ENCODE measurements at places on chromosomes 7 and 10.

- DNase-seq = no peak
Observed at GRCh38 chr7:148031019-148031418, 559.5 kb upstream of the C7orf33 start.

- DNase-seq = no peak
Observed at GRCh38 chr10:42926843-42927242, 144.2 kb downstream of the BMS1 start.

GRCh38 chr10:106043863-106044262 is 1120.6 kb downstream of the SORCS1 start:
- DNase-seq = no peak

- DNase-seq = no peak
Observed at GRCh38 chr10:103612462-103613365, 119.2 kb downstream of the NEURL1 start.

- no peak for DNase-seq
Observed at GRCh38 chr7:134649226-134649775, 2.6 kb downstream of the BPGM start.

- DNase-seq = no peak
Observed at GRCh38 chr10:63388421-63389031, 77.3 kb downstream of the JMJD1C start.

DNA sequence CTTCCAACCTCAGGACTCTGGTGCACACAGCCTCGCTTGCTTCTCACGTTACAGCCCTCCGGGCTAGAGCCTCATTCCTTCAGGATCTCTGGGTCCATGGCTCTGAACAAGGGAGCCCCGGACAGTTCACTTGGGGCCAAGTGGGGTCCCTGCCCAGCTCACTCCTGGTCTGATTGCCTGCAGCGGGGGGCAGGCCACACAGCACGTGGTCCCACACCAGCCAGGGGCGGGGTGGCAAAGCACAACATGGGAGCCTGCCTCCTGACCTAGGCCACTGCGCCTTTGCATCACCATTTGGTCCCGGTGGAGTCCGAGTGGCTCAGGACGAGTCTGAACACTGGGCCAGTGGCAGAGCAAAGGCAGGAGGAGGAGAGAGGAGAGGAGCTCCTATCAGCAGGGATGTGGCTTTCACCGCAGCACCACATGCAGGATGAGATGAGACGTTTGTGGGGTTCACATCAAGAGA is 13.4 kb upstream of the CRYGN start:
- DNase-seq = no peak
